ENCODE measurements at places on chromosomes 7 and 10.

DNA sequence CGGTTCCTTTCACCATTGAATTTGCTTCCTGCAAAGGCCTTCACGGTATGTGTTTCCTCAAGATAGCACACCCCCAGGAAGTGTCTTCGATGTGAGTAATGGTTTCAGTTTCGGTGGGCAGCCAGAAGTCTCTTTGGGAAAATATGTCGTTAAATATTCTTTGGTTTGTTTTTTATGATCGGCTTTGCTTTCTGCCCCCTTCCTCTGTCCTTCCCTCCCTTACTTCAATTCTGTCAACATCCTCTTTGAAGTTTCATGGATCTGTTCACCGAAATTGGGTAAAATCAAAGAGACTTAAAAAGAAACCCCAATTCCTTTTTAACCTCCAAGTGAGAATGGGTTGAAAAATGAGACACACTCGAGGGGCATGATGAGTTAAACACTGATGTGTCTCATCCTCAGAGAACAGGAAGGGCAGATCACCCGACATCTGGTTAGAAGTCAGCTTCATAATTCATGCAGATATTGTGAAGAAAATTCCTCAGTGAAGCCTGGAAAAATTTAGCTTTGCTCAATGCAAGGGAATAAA lies 170.8 kb upstream of the HABP2 start:
- no peak for DNase-seq

DNA sequence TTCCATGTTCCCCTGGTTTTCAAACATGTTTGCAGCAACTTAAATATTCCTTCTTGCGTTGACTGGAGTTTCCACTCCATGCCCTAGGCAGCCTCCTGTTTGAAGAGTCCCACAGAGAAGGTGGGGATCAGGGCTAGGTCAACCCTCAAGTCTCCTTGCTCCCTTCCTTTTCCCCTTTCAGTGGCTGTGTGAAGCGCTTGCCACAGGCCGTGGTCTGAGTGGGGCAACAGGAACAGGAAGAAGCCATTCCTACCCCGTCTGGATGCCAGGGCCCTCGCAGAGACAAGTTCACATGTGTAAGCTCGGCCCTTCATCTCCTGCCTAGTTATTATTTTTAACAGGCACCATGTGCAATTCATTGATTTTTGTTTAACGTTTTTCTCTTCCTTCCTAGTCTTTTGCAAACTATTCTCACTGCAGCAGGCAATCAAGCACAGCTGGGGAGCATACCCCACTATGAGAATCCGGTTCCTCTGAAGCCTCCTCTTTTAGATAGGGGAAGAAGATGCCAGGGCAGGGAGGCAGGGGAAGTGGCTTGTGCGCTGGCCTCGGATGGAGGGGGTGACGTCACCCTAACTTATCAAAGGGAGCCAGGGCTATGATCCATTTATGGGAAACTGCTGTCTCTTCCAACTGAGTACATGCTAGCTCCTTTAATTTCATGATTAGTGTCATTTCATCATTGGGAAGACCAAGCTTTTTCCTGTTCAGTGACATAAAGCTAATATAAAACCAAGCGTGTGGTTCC lies 64.2 kb downstream of the PRLHR start:
- DNase-seq: no peak

- no peak for DNase-seq
Observed at GRCh38 chr10:94125856-94126255, 132.1 kb downstream of the PLCE1 start.

DNA sequence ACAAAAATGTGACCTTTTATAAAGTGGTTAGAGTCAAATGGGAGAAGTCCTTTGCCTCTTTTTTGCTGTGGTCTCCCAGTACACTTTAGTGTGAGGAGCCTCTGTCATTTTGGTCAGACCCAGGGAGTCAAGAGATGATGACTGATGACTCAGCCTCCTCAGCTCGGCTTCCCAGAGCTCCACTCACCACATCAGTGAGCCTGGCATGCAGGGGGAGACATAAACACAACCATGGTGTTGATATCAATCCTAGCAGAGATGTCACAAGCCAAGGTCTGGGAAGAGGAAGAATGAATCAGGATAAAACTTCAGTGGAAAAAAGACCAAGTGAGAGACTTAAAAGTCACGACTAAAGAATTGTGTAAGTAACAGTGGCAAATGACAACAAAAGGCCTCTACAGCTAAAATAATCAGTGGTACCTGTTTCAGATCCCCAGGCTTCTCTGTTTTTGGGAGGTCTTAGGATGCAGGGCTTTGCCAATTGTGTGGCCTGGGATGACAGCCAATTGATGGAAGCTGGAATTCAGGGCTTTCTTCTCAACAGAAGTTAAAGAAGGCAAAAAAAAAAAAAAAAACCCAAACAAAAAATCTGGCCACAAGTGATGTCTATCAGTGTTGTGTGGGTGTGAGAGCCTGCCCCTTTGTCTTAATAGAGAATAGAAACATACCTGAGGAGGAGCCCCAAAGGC lies 50.2 kb downstream of the TFAM start:
- no peak for DNase-seq

DNA sequence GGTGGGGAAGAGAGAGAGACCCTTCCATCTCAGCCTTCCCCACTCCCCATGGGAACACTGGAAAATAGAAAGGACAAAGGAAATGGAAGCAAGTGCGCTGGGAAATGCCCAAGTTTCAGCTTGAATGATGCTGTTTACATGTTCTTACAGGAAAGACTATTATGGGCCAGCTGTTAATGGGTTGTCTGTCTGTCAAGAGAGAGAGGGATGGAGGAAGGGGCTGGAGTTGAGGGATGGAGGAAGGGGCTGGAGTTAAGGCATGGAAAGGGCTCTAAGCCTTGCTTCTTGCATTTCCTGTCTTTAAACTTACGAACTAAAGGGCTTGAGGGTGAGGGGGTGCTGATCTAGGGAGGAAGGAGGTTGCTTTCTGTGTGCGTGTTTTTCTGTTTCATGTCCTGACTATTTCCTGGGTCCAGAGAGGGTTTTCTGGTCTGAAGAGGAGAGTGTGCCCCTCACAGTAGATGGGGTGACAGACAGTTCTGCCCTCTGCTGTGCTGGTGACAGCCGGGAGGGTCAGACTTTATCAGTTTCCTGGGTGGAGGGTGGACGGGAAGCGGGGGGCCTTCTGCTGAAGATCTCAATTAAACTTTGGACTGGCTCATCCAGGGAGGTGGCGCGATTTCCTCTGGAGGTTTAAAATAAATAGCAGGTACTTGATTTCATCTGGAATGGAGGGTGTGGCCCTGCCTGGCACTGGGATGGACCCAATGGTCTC lies 30.5 kb downstream of the GRK5 start:
- DNase-seq: no peak

DNA sequence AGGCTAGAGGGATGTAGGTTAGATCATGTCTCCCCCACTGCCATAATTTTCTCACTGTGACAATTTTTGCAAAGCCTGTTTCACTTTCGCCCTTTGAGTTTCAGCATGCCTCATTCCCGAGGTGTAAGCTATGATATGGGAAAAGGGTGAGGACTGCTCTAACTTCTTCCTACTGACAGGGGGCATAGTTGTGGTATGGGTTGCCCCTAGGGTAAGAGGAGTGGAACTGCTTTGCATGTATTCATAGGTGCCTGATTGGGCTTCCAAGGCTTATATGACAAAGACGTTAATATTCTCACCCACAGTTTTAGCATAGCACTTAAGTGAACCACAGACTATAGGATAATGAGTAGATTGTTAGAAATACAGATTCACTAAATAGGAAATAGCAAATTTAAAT lies 148.7 kb downstream of the BBS9 start:
- no peak for DNase-seq

- DNase-seq: no peak
Observed at GRCh38 chr10:13909516-13910258, 322.9 kb downstream of the PRPF18 start.

GRCh38 chr10:24358022-24358421 lies 149.1 kb downstream of the KIAA1217 start:
- no peak for DNase-seq

GRCh38 chr10:3902054-3902808 lies 117.2 kb upstream of the KLF6 start:
- DNase-seq: no peak

- no peak for DNase-seq
Observed at GRCh38 chr10:74934100-74934812, 107.9 kb downstream of the KAT6B start.

GRCh38 chr7:131859147-131859821 lies 302.9 kb upstream of the PODXL start:
- peak; percentile 61 for DNase-seq

GRCh38 chr10:121796342-121796741 lies 131.5 kb downstream of the ATE1 start:
- DNase-seq: no peak

DNA sequence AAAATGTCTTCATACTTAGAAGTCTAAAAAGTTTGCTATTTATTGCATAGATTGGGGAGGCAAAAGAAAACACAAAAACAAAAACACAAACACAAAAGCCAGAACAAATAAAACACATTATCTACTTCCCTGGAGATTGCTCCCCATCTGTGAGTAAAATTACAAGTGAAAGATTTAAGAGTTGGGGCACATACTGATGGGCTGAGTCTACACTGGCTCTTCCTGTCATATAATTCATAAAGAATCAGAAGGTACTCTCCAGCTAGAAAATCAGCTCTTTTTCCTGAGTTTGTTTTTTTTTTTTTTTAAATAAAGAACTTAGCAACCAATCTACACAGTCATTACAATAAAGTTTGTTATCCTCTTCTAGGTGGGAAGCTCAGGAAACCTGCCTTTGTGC lies 192.4 kb upstream of the LRRN3 start:
- no peak for DNase-seq

- no peak for DNase-seq
Observed at GRCh38 chr7:594212-594913, 74.7 kb upstream of the PDGFA start.

DNA sequence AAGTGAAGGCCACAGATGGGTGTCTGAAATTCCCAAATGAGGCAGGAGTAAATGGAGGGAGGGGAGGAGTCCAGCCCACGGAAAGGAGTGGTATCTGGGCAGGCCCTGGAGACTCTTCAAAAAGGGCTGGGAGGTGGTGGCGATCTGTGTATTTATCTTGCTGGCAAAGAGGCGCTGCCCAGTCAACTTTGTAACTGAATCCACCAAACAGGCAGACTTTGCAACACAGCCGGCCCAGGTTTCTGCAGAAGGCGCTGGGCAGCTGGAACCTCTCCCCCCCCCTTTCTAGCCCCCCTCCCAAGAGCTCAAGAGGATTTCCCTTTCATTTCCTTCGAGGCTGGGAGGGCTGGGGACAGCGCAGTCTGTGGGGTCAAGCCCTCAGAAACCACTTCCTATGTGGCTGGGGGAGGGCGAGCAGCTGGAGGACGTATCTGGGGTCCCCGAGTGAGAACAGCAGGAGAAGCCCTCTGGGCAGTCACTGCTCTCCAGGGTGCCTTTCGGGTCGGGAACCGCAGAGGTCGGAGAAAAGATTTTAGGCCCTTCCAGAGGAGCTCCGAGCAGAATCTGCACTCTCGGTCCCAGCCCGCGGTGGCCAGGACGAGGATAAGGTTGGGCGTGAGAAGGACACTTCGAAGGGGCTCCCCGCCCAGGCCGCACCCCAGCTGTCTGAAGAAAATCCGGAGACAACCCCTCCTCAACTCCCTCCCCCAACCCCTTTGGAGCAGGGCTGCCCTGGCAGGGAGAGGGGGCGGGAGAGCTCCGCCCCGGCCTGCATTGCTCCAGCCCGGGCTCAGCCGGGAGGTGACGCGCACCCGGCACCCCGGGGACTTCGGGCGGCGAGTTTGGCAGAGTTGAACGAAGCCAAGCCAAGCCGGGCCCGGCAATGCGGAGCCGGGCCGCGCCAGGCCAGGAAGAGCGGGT lies 965 bp downstream of the ZCCHC24 start:
- DNase-seq: peak; percentile 16

DNA sequence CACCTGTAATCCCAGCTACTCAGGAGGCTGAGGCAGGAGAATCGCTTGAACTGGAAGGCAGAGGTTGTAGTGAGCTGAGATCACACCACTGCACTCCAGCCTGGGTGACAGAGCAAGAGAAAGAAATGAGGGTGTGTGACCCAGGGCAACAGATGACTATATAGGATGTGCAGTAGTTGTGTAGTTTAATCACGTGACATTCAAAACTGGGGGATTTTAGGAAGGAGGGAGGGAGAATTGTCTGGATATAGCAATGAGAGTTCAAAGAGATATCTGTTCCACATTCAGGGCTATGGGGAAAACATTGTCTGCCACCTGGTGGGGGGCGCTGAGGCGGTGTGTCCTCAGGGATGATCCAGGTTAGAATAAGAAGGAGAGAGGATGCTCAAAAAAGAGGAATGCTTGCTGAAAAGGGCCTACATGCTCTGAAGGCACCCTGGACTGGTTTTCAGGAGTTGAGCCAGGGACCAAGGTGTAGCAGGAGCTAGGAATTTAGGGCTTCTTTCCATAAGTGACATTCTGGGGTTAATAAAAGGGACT lies 7.8 kb upstream of the ZYX start:
- no peak for DNase-seq

DNA sequence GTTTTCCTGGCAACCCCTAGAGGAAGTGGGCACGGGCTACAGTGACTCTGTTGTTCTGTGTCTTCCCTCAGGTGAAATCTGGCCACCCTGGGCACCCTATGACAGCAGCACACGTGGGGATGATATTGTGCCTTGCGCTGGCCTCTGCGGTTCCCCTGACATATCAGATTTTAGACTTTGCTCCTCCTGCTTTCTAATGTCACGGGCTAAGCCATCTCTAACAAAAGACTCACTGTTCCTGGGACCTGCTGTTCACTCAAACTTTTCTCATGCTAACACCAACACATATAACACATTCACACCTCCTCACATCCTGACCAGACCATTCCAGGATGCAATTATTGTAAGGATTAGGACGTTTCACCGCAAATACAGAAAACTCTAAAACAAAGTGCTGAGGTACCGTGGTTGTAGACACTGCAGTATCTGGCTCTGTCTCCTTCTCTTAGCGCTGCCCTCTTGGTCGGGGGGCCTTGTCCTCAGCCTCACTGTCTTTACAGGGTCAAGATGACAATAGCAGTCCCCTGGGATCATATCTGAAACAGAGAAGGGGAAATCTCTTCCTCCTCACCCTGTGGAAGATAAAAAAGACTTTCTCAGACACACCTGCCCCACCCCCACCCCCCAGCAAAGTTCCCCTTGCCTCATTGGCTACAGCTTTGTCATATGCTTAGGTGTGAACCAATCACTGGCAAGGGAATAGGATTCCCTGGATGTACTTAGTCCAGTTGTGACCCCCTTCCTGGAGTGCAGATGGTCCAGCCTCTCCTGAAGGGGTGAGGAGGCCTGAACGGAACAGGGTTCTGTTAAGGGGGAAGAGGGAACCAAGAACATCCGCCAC lies 14.1 kb downstream of the CHN2 start:
- no peak for DNase-seq

GRCh38 chr7:77858278-77858677 lies 59.7 kb downstream of the PHTF2 start:
- no peak for DNase-seq

- peak; percentile 91 for DNase-seq
Observed at GRCh38 chr7:25389489-25390106, 161.3 kb upstream of the NPVF start.

DNA sequence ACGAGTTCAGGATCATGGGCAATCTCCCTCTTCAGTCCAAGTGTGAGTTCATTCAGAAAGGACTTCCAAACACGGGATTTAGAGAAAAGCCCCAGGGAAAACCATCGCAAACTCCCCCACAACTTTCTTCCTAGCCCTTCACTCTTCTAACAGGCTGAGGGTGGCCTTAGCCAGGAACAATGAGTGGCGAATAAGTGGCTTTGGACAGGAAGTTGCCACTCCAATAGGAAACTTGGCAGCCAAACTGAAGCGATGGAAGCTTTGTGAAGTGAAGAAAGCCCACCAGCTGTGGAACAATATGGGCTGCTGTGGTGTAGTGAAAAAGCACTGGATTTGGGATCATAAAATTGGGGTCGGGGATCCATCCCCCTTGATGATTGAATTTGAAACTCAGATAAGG lies 193.2 kb downstream of the TEX36 start:
- peak; percentile 45 for DNase-seq

GRCh38 chr7:43768201-43768886 lies 9.9 kb downstream of the BLVRA start:
- DNase-seq: no peak

All from NCI-H1092 treated with DMSO at 0.1 percent for 48 hours (cell line).